NCI-H2029 treated with DMSO at 0.1 percent for 48 hours (cell line): ENCODE measurements at places on chromosomes 11 and 22.

GRCh38 chr11:125163431-125164063 lies 1.0 kb upstream of the PKNOX2 start:
- DNase-seq, result no peak

GRCh38 chr22:38774496-38775166 lies 18.8 kb upstream of the SUN2 start:
- no peak for DNase-seq

GRCh38 chr11:47516155-47516554 lies 36.8 kb downstream of the CELF1 start:
- DNase-seq, result no peak

- DNase-seq, result no peak
These were observed 44.8 kb upstream of the MYO18B start for GRCh38 chr22:25697181-25697664.

DNA sequence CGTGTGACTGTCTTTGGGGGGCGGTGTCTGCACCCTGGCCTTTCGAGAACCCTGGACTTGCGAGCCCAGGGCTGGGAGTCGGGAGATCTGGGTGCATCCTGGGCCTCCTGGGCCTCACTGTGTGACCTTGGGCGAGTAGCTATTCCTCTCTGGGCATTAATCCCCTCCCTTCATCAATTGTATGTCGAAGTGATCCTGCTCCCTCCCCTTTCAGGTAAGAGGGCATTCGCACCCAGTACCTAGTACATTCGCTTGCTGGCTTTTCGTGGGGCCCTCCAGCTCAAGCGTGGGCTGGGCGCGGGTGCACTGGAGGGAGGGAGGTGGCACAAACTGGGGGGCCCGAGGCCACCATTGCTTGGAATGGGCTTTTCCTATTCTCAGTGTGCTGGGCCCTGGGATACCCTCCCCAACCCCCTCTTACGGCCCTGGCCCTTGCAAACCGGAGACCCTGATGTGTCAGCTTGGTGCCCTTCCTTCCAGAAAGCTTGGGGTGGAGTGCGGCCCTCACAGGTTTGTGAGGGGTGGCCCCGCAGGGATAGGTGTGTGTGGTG lies 530 bp downstream of the USP35 start:
- no peak for DNase-seq

- no peak for DNase-seq
These were observed 1.3 kb downstream of the GNG3 start for GRCh38 chr11:62708793-62709192.

- peak; percentile 45 for DNase-seq
These were observed 551 bp upstream of the DEUP1 start for GRCh38 chr11:93329936-93330445.

- no peak for DNase-seq
These were observed 61.0 kb downstream of the NCAM1 start for GRCh38 chr11:113022262-113022661.

DNA sequence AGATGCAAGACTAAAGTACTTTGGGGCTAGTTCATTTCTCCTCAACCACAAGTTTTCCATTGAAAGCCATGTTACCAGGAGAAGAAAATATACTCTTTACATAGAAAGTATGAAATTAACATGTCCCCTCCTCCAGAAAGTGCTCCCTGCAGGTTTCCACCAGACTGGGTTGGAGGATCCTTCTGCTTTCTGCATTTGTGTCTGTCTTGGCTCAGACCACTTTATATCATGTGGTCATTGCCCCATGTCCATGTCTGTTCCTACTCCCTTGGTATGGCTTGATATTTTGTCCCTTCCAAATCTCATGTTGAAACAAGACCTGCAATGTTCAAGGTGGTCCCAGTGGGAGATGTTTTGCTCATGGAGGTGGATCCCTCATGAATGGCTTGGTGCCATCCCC lies 28.4 kb upstream of the ACER3 start:
- no peak for DNase-seq

DNA sequence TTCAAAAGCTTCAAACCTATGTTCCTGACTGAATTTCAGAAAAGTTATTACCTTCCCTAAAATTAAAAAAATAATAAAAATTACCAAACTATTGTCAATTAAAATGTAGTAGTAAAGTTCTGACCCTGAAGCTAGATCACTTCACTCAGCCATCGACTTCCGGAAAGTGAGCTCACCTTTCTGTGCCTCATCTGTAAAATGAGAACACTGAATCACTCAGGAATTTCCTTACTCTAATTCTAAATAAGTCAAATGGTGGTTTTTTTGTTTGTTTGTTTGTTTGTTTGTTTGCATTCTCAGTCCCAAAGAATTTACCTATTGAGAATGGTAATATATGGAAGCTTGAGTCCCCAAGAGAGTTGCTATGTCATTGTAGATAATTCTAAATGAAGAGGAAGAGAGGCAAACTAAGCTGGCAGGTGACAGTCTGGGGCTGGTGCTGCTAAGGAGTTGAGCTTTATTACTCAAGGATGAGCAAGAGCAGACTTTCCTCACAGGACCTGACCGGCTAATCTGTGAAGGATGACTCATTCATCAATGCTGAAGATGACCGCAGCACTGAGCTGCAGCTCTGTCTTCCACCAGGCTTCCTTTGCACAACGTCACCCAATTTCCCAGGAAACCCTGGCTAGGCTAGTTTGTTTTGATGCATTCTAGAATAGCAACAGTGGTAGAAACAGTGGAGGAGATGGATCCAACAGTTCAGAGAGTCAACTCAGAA lies 248.8 kb downstream of the RAB38 start:
- DNase-seq, result no peak

DNA sequence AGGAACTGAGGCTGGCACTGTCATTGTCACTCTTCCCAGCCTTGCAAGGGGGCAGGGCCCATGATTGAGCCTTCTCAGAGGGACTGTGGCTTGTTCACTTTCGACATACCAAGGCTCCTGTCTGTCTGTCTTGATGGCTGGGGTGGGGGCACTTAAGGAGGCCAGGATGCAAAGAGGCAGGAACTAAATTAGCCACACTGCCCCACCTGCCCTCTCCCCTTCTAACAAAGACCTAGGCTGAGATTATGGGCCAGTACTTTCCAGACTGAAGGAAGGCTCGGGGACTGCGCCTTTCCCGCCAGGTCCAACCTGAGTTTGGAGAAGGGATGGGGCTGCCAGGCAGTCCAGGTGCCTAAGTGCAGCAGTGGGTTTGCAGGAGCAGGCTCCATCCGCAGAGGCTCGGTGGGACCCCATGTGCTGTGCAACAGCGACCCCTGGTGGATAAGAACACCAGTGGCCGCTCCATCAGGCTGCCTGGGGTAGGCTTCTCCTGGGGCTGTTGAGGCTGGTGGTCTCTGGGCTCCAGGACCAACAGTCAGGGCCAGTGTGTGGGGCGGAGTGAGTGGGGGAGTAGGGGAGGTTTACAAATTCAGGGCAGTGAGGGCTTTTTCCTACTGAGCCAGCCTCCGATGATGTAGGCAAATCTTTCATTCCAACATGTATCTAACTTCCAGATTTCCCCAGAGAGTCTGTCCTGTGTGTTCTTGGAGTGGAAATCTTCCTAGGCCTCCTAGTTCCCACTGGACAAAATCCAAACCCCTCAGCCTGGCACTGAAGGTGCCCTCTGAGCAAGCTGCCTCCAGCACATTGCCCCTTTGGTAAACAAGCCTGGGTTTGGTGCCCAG lies 93.9 kb downstream of the INSC start:
- peak; percentile 12 for DNase-seq

- no peak for DNase-seq
These were observed 1.4 kb upstream of the CELSR1 start for GRCh38 chr22:46538814-46539160.

DNA sequence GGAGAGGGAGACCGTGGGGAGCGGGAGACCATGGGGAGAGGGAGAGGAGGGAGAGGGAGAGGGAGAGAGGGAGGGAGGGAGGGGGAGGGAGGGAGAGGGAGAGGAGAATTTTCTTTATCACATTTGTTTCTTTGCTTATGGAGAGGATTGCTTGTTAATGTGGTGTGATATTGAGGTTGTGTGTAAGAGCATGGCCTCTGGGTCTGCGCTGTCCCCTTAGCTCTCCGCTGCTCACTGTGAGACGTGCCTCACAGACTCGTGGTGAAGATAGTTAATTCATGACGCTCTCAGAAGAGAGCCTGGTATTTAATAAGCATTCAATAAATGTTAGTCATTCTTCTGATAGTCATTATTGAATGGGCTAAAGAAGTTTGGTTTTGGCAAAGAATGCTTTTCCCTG lies 26.2 kb downstream of the PPFIA1 start:
- DNase-seq, result no peak

DNA sequence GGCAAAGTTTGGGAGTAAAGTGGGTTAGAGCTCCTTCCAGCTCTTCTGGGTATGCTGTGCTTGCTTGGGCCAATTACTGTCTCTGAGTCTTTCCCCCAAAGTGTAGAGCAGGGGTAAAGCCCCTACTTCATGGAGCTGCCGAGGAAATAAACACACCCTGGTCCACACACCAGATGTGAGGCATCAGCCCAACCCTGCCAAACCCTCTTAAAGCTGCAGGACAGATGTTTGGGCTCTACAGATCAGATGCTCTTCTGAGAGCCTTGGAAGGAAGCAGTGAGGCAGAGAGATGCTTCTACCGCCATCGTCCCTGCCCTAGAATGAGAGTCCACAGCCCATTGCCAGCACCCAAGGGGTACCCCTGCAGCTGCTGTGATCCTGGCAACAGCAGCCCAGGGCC lies 64.7 kb downstream of the ELFN2 start:
- no peak for DNase-seq
